ENCODE measurements at places on chromosomes 11 and 22.

DNA sequence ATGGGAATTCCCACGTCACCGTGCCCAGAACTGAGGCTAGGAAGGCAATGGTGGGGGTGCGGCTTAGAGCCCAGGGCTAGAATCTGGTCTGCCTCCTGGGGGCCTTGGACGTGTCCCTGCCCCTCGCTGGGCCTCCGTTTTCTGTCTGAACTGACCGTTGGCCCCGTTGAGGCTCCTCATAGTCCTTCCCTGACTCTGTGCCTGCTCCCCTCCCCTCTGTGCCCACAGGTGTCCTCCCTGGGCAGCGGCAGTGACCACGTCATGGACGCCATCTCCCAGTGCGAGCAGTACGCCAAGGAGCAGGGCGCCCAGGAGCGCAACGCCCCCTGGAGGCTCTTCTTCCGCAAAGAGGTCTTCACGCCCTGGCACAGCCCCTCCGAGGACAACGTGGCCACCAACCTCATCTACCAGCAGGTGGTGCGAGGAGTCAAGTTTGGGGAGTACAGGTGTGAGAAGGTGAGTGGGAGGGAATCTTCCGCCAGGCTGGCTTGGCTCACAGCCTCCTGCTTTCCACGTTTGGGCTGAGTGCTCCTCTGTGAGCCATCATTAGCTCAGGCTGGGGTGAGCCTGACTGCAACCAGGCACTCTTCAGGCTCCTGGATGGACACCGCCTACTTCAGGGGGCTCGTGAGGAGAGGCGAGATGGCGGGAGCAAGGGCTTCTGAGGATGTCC is 63.9 kb downstream of the MYO7A start:
- DNase-seq: no peak

DNA sequence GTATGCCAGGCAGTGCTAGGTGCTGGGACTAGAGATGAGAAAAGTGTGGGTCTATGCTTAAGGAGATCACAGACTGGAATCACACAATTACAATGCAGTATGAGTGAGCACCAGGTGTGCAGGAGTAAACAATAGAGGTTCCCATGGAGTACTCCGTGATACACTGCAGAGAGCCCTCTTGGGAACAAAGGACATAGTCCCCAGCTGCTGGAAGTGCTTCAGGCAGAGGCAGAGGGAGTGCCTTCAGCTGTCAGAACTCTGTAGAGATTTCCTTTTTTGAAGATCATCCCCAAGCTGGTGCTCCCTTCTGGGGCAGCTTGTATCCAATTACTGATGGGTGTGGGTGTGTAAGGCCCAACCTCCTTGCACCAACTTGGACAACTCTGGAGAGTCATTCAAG is 143.5 kb upstream of the PLET1 start:
- DNase-seq: no peak

DNA sequence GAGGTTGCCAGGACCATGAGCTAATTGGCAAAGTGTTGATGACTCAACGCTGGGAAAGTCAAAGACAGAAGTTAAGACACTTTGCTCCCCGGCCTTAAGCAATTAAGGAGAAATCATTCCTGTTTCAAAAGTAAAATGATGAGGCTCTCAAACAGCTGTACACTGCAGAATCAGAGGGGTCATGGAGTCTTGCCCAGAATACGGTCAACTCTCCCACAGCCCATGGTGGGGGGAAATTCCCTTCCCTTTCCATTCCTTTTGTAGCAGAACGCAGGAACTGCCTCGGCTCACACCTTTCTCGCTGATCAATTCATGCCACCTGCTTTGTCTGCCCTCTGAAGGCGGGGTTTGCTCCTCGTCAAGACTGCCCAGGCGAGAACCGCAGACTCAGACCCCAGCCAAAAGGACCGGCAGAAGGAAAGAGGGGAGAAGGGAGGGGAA is 52.8 kb downstream of the MN1 start:
- DNase-seq: peak; percentile 49

DNA sequence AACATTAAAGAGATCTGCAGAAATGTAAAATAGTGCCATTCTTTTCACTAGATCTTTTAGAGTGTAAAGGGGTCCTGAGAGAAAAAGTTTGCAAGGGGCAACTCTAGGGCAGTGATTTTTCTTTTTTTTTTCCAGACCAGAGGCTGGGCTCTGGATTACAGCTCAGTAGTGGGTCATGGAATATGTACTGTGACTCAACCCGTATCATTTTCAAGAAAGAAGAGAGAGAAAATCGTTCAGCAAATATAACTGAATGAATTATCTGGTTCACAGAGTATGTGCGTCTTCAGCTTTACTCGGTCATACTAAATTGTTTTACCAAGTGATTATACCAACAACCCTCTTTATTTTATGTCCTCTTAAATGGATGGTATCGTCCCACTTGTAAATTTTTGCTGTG is 3.8 kb downstream of the CEP57 start:
- DNase-seq: no peak

GRCh38 chr11:11813288-11813962 is 28.3 kb upstream of the USP47 start:
- peak; percentile 87 for DNase-seq
